ENCODE measurements at places on chromosomes 1 and 21.

- DNase-seq: no peak
Measured at GRCh38 chr1:228937851-228938536, 202.7 kb downstream of the RHOU start.

- peak; percentile 51 for DNase-seq
Measured at GRCh38 chr1:89739013-89739843, 81.6 kb upstream of the LRRC8D start.

DNA sequence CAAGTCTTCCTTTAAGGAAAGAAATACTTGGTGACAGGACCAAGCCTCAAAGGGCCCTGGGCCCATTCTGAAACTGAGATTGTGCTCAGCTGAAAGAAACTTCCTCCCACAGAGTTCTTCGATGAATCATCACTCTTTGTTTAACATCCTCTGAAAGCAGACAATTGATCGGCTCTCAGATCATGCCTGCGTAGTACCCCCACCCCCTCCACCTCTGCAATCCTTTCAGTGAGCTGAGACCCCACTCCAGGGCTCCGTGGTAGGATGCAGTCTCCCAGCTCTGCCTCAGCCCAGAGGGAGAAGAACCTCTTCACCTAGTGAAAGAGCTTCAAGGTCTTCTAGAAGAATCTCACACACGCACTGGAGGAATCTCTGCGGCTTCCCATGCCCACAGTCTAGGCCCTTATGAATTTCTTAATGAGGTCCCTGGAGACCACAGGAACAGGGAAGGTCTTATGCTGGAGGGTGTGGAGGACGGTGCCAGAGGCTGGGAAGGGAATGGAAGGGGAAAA, 104.9 kb upstream of the SOD1 start:
- peak; percentile 21 for DNase-seq

- DNase-seq: no peak
Measured at GRCh38 chr1:22325531-22326371, 125.9 kb upstream of the ZBTB40 start.

DNA sequence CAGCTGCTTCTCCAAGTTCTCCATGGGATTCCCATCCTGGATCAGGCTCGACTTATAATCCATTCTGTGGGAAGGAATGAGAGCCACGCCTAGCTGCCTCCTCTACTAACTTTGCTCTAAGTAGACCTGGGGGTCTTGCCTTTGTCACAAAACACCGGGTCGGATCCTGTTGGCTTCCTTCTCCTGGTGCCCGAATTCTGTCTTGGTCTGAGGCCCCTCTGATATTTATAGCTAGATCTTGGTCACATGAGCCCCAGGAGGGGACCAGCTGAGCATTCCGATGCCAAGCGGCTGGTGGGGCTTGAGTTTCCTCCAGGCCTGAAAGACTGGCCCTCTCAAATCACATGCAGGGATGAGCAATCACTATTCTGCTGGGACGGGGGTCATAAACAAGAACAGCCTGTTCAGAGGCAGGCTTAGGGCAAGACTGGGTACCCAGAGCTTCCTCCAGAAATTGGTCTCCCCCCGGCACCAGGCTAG, at the start of gene TRIM63:
TSS of gene TRIM63 (minus strand) at position 199 of the 480 bp plus-strand sequence. CDS start at position 63, 136 bp downstream.
- DNase-seq: no peak

DNA sequence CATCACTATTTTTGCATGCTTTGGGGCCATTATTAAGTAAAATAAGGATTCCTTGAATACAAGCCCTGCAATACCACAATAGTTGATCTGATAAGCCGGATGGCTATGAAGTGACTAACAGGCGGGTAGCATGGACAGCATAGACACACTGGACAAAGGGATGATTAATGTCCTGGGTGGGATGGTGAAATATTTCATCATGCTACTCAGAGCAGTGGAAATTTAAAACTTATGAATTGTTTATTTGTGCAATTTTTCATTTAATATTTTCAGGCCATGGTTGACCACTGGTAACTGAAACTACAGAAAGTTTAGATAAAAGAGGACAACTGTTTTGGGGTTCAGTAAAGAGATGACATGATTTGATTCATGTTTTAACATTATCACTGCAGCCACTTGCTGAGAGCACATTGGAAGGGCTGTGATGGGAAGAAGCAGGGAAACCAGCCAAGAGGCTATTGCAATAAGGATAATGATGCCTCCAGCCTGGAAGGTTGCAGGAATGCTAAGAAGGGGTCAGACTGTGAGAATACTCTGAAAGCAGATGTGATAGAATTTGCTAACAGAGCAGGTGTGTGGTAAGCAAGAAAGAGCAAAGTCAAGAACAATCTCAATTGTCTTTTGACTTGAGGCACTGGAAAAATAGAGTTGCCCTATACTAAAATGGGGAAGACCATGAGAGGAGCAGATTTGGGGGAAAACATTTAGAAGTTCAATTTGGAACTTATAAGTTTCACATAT, 62.5 kb upstream of the TNFSF4 start:
- DNase-seq: peak; percentile 86

DNA sequence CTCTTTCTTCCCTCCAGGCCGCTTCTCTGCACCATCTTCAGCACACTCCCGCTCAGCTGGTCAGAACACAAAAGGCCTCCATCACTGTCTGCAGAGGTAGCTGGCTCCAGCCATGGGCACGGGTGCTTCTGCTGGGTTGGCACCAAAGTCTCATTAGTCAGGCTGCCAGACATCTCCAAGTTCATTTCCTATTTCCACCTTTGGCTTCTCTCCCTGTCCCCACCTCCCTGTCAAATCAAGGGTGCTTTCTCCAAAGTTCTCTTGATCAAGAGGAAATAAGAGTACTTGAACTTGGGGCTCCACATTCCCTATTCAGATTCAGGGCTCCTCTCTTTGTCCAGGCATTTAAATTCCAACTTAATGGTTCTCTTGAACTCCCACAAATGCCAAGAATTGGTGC, 33.9 kb upstream of the GRIK3 start:
- no peak for DNase-seq

DNA sequence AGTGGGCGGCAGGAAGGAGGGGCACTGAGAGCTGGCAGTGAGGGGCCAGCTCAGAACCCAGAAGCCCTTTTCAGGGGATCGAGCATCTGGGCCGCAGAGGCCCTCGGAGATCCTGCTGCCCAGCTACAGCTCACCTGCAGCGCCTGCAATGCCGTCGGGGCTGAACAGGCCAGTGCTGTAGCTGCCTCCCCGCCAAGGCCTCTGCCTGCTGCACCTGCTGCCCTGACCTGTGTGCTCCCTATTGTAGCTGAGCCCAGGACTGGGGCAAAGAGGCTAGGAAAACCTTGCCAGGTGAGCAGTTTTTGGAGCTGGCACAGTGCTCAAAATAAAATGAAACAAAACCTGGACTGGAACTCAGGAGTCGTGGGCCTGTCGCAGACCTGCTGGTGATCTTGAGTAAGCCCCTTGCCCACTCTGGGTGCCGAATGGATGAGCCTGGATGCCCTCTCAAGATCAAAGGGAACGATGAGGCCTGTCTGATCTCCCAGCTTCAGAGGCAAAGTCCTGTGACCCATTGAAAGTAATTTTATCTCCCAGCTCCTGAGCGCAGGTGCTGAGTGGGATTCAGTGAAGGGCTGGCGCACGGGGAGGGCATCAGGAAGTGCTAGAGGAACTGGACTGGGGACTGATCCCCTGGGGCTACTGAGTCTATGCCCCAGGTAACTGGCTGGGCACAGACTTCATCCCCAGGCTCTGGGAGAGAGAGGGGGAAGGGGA, 154.6 kb downstream of the FOXD2 start:
- no peak for DNase-seq

DNA sequence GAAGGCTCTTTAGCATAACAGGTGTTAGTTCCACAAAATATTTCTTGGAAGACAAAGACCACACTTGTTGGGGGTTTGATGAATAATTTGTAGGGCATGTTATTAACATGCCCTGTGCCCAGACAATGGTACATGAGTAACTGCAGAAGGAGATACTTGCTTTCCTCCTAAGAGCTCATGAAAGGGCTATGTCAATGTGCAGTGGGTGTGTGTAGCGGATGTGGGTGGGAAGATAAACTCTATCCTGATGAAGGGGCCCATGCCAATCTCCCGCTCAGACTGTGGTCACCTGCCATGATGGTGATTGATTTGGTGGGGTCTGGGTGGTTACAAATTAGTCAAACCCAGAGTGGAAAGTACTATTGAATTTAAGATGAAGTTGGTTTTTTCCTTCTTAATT, 69.8 kb upstream of the DNAH14 start:
- DNase-seq: no peak

DNA sequence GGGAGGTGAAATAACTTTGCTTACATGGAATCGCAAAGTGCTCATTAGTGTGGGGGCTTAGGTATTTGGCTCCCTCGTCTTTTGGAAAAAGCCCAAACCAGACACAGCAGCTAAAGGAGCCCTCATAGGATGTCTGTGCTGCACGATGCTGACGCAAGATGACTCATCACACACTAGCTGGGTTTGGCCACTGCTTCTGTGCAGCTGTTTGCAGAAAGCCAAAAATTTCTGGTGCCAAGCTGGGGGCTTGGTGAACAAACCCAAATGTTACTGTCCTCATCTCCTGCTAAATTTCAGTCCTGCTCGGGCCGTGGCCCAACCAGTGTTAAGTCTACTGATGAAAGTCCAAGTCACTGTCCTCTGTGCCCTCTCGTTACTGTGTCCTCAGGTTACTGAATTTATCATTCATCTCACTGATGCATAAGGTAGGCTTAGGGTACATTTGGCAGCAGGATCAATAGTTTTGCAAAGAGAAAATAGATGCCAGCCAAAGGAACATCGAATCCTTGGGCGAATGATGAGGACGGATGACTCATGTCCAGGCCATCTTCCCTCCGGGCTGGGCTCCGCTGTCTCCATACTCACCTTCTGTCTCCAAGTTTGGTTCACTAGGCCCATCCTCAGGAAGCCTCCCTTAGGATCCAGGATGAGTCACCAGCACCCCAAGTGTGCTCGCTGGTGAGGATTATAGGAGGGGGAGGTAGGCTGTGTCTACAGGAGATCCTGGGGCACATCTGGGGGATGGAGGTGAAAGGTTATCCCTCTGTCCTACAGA, 177.7 kb downstream of the ADSS2 start:
- peak; percentile 100 for DNase-seq

- no peak for DNase-seq
Measured at GRCh38 chr1:164683235-164683634, 124.3 kb downstream of the PBX1 start.

DNA sequence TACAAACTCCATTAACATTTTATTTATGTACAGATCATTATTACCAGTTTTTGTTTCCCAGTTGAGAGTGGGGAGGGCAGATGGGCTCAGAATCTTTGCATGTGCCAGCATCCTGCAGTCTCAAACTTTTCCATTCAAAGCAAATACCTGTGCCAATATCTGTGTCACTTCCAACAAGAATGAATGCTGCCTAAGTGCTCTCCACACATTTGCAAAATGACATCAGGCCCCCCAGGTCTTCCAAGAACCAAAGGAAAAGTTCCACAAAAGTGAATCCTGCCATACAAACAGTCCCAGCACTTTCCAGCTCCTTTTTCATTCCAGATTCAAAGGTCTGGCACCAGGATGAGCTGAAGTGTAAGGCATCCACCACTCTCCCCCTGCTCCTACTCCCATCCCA, 1.7 kb upstream of the TIE1 start:
- no peak for DNase-seq

GRCh38 chr1:21669258-21670058, at the start of gene RAP1GAP:
Gene RAP1GAP, minus strand, starts transcription at chr1:21669357. Its CDS starts 49,325 bp downstream, at chr1:21620032.
- DNase-seq: no peak

DNA sequence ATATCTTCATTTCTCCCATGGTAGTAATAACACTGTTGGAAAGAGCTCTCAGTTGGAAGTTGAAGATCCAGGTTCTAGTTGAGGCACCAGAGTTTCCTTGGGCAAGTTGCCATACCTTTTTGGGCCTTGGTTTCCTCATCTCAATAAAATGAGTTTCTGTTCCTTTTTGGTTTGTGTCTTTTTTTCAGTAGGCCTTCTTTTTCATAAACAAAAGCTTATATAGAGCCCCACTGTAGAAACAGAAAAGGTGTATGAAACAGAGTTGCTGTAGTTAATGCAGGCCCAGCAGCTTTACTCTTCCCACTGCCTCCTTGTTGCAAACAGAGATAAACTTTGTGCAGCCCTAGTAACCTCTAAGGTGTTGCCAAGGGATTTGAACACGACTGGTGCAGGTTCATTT, 41.7 kb downstream of the WNT4 start:
- DNase-seq: no peak

DNA sequence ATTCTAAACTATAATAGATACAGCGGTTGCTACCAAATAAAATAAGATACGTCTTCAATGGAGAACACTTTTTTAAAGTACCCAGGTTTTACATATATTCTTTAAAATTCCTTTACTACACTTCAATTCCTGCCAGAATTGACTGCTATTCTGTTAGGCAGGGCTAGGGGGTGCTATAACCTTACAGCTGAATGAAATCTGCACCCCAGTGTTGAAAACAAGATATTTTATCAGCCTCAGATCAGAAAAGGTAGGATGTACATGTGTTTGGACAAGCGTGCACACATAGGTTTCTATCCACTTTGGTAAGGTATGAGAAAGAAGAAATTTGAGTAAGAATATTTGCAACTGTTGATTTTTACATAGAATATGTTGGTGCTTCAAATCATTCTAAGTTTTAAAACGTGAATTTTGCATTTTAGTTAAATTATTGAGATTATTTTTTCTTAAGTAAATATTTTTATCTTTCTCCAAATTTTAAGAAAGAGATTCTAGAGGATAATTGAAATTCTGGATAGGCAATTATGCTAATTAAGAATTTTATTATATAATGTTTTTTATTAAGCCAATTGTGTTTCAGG, 490.8 kb upstream of the ADGRL4 start:
- DNase-seq: peak; percentile 54

- peak; percentile 70 for DNase-seq
Measured at GRCh38 chr21:45322960-45323461, 35.3 kb upstream of the POFUT2 start.

DNA sequence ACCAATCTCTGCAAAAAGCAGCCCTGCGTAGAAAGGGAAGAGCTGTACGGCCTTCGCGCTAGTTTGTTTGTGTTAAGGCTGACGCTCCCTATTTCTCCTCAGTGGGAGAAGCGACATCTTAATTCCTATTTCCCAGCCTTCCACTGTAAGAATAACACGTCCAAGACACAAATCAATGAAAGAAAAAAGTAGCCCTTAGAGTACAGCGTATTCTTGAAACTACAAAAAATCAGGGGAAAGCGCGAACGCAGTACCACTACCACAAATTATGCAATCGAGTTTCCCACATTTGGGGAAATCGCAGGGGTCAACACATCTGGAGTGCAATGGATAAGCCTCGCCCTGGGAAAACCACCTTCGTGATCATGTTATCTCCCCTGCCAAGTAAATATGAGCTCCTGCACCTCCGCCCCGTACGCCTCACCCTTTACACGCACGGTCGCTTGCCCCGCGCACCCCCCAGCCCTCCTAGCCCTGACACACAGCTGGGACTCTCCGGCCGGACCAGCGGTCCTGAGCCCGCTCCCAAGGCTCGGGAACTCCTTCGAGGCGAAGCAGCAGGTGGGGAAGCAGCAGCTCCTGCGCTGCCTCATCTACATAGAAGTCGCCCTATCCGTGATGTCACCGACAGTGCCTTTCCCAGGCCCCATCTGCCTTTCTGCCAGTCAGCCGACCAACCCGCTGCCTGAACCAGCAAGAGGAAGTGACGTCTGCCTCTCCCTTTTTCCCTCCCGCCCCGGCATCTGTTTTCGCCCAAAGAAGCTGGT, 94.7 kb downstream of the PPIAL4G start:
- peak; percentile 96 for DNase-seq

DNA sequence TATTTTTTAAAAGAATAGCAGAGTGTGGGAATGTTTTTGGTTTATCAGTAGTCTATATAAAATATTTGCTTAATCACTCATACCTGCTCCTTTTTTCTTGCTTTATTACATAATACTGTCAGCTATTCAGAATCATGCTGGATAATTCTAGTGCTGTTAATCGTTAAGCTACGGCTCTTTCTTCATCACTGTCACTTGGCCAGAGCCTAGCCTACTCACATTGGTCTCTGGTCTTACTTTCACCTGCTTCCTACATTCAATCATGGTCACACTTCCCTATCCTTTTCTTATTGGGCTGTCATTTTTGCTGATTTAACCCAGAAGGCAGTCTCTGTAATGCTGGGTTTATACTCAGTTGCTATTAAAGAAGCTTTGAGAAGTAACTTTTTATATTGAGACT, 2.5 kb downstream of the KLHL20 start:
- DNase-seq: peak; percentile 1

Data from fibroblast of mammary gland (primary cell).